ENCODE measurements at places on chromosomes 3 and 15.

DNA sequence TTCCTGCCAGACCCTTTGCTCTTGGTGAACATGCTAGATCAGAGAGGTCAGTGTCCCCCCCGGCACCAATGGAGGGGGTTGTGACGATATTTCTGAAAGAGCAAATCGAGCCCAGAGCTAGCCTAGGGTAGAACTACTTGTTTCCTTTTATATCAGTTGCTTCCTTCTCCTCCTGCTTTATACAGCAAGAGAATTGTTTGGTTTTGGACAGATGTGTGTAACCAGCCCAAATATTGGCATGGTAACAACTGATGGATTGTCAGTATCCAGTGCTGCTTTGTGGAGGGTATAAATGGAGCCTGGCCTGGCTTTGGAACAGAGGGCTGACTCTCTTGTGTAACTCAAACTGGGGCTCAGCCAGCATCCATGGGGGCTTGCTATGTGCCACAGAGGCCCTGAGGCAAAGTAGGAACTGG is 27.2 kb downstream of the SNX1 start:
- no peak for DNase-seq

- no peak for DNase-seq
Observed at GRCh38 chr15:89630260-89630659, 25.0 kb downstream of the KIF7 start.

DNA sequence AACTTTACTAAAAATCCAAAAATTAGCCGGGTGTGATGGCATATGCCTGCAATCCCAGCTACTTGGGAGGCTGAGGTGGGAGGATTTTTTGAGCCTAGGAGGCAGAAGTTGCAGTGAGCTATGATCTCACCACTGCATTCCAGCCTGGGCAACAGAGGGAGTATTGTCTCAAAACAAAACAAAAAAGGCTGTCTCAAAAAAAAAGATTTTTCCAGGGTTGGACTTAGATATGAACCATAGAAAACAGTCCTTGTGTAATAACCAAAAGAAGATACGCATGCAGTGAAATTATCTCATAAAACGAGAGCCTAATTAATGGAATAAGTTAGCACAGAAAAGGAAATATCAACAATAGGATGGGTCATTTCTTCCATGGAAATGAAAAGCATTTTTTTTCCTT is 320.4 kb upstream of the RASGRP1 start:
- DNase-seq, result no peak

- no peak for DNase-seq
Observed at GRCh38 chr15:33581032-33581431, 270.3 kb downstream of the RYR3 start.

GRCh38 chr3:64311424-64312061 is 86.3 kb upstream of the PRICKLE2 start:
- DNase-seq, result no peak

- peak; percentile 61 for DNase-seq
Observed at GRCh38 chr3:127697551-127698240, 24.9 kb downstream of the ABTB1 start.

GRCh38 chr15:61050844-61051568 is 178.1 kb downstream of the RORA start:
- DNase-seq, result no peak

GRCh38 chr3:171770689-171771620 is 39.3 kb downstream of the PLD1 start:
- no peak for DNase-seq

- DNase-seq, result no peak
Observed at GRCh38 chr15:59866642-59867041, 137.5 kb upstream of the FOXB1 start.

- DNase-seq, result peak; percentile 98
Observed at GRCh38 chr15:45402162-45402954, 24.0 kb upstream of the GATM start.

DNA sequence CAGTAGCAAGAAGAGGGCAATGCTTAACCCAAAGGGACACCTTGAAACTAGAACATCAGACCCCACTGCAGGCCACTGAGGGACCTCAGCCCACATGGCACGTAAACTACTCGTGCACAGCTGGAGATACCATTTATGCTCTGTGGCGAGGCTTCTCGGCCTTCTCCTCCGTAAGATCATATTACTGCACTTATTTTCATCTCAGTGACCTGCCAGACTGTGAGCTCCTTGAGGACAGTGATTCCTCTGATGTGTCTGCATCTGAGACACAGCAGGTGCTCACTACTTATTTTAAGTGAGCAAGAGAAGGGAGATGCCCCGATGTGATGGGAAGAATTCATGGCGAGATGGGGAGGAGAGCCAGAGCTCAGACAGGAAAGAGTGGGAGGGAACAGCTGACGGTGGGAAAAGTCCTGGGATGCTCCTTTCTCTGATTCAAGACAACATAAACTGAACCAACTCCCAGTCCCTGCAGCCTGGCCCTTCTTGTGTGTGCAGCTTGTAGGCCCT is 137.6 kb downstream of the RPLP1 start:
- no peak for DNase-seq

DNA sequence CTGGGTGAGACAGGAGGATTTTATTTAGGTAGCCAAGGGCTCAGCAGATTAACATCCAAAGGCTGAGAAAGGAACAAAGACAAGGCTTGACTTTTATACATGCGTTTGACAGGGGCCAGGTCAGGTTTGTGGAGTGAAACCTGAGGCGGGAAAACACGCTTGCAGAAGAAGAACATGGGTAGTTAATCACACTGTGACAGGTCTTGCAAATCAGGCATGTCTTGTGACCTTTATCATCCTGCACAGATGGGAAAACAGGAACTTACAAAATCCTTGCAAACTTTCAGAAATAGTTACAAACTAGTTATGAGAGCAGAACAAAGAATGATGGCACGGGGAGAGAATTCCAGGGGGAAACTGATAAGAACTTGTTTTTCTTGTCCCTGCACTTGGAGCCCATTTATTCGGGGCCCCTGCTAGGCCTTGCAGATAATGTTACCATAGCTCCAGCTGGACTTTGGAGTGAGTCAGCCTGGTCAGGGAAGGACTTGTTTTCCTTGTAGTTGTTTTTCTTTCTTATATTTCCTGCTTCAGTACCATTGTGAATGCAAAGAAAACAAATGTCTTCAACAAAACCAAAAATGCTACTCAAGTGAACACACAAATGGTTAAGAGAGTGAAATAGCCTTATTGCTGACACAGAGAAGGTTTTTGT is 965.9 kb upstream of the ROBO1 start:
- no peak for DNase-seq

DNA sequence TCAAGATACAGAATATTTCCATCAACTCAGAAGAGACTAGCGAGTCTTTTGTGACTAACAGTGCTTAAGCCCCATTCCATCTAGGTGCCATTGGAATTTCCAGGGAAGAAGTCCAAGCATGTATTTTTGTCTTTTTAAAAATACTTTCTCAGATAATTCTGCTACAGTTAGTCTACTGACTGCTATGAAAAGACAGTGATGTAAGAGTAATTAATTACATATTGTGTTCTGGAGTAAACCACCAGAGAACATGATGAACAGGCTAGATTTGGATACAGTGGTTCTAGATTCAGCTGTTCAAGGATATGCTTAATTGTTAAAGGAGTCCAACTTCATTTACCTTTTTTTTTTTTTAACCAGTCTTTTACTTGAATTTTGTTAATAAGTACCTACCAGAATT is 34.8 kb upstream of the PAK6 start:
- no peak for DNase-seq

DNA sequence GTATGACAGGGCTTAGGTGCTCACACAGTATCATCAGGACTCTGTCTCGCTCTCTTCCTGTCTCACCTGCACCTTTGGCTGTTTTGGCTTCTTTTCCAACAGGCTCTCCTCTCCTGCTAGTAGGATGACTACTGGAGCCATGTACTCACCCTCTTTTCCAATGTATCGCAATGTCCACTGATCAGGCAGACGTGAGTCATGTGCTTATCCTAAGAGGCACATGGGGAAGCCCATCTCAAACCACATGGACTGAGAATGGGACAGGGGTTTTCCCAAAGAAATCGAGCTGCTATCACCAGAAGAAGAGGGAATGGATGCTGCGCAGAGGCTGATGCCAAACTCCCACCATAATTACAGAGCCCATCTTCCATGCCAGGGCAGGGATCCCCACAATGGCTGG is 180.6 kb downstream of the IL5RA start:
- DNase-seq, result no peak

DNA sequence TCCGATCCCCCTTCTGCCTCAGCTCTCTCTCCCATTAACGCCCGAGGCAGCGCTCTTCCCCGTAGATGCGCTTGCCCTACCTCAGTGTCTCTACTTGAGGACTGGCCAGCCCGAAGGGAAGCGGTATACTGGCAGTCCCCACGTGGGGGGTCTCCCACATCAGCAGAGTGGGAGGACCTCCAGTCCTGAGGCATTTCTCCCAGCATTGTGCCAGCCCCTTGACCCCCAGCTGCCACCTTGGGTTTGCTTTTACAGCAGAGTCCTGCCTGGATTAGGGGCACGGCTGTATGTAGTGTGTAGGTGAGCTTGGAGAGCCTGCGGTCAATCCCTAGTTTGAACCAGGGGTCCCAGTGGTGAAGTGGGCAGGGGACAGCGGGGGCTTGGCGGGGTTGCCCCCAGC is 767 bp downstream of the SEMA3F start:
- DNase-seq, result no peak

DNA sequence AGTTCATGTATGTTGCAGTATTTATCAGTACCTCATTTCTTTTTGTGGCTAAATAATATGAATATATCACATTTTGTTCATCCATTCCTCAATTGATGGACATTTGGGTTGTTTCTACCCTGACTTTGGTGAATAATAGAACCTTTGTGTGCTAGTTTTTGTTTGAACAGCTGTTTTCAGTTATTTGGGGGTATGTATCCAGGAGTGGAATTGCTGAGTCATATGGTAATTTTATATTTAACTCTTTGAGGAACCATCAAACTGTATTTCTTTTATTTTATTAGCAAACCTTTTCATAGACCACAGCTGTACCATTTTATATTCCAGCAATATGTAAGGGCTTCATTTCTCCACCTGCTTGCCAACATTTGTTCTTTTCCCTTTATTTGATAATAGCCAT is 38.4 kb upstream of the RBM5 start:
- no peak for DNase-seq

DNA sequence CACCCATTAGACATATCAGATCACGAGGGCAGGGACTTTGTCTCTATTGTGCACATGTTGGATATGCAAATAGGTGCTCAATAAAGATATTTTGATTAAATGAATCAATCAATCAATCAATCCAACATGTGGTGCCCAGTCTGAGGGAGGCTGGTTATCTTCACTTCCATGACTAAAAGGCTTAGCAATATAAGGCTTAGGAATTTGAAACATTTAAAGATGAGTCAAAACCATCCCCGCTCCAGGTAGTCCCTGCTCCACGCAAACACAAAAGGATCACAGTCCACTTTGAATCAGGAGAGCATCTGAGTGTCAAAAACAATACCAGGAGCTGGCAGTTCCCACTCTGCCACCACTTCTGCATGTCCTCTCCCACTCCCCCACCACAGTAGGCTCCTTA is 25.8 kb upstream of the PRICKLE2 start:
- no peak for DNase-seq

DNA sequence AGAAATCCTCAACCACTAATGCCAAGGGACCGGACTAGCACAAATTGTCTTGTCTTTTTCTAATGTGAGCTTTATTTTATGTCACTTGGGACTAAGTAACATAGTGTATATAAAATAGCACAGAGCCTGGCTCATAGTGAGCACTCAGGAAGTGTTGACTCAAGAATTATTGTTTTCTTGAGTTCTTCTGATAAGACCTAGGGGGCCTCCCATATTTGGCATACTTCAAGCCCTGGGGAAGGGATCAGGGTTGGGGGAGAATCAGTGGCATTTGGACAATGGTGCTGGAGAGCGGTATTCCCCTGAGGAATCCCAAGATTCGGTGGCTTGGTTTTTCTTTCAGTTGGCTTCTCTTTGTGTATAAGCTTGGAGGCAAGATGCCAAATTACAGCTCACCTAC is 19.4 kb downstream of the ZNF80 start:
- DNase-seq, result no peak

- DNase-seq, result no peak
Observed at GRCh38 chr3:67198374-67198773, 200.3 kb downstream of the KBTBD8 start.

DNA sequence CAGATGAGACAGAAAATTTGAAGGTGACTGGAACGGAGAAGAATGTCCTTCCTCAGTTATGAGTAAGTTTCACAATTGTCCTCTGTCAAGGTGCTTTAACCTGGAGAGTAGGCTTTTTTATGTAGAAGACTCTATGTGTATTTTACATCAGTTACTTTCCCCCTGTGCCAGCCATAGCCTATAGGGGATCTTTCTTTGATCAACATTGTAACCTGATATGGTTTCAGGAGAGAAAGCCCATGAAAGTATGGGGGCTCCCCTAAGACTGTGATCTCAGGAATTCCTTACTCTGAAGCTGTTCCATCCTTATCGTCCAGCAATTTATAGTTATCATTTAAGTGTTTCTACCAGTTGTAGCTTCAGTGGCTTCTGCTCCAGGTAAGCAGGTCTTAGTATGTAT is 1076.3 kb upstream of the EPHA6 start:
- DNase-seq, result no peak

- DNase-seq, result no peak
Observed at GRCh38 chr3:71721002-71721401, 4.2 kb downstream of the EIF4E3 start.

- DNase-seq, result no peak
Observed at GRCh38 chr15:66126031-66126441, 127.5 kb downstream of the MEGF11 start.

DNA sequence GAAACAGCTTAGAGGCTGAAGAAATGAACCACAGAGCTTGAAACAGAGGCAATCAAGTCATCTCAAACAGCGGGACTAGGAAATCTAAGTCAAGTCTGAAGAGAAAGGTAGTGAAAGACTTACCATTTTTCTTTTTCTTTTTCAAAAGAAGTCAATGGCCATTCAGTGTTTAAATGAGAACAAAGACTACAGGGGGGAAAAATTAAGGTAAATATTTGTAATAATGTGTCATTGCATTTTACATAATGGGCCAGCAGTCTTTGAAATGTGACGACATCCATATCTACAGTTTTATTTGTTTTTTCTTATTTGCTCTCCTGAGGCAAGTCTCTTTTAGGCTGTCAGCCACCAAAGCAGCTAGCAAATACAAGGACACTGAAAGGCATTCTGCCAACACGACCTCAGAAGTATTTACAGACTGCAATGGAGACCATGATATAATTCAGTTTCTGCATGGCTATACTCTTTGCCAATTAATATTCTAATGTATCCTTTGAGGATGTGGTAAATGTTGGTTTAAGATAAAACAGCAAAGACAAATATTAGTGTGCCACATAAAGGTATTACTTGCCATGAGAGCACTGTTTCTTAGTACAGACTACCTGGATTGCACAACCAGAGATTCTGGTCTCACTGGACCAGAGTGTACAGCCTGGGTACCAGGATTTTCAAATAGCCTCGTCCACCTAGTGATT is 307.0 kb upstream of the THBS1 start:
- DNase-seq, result no peak

- no peak for DNase-seq
Observed at GRCh38 chr3:138222131-138222941, 35.2 kb downstream of the ARMC8 start.
